ENCODE measurements at places on chromosomes 4 and X.

DNA sequence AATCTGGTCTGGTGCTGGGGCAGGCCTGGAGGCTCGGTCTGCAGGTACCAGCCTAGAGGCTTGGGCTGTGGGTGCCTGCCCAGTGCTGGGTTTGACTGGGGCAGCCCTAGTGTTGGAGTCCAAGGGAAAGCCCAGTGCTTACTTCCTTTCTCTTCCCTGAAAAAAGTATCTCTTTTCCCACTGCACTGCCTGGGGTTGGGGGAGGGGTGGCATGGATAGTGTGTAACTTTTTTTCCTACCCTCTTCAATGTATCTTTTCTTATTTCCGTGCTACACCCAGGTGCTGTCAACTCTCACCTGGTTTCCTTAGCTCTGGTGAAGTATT, 21.6 kb downstream of the KANTR start:
- ATAC-seq: peak; percentile 28

DNA sequence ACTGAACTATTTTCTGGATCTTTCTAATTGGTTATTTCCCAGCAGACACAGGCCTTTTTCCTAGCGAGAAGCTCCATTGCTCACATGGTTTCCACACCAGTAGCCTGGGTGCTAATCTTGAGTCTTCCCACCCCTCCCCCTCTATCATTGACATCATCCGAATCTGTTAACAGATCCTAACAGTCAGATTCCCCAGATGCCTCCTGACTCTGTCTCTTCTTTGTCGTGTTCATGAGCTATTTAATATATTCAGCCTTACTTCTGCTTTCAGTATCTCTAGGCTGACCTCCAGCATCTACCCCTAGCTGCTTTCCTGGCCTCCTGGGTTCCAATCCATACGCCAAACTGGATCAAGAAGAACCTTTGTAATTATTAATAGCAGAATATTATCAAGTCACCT, 85.0 kb downstream of the CLNK start:
- ATAC-seq: no peak

DNA sequence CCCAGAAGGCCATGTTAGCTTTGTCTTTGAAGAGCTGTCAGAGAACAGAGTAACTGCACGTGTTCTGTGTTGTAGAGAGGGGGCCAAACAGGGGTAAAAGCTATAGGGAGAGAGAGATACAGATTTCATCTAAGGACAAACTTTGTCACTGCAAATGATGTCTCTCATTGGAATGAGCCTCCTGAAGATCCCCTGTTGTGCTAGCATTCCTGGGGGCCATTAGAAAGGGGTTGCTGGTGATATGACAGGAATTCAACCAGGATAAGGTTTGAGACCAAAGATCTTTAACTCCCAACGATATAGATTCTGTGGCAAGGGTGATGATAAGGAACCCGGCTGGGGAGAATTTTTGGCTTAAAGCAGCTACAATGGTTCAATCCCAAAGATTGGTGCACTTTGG, 16.8 kb downstream of the MID1 start:
- ATAC-seq: no peak

DNA sequence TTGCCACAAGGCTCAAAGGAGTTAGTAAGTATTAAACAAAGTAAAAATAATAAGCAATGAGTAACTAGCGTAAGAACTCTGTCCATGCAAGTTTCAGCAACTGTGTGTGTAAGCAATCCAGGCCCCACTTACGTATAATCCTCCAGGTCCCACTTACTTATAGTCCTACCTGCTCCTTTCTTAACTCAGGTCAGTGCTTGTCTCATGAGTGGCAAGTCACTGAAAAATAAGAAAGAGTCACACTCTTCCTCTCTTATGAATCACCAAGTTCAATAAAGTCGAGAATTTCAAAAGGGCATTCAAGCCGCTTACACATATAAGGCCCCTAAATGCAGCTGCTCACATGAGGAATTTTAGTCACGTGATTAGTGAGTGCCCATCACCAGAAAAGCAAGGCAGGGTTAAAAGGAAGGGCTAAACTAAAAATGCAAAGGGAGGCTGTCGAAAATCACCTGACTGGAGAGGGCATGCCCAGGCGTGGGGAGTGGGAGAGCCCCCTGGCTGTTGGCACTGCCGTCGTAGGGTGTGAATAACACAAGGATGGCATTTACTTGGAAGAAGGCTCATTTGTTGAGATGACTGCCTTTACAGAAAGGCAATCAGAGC, 58.2 kb downstream of the ZNF827 start:
- peak; percentile 70 for ATAC-seq

All from esophagus mucosa (tissue), 1 donor.